Bronchial epithelial cell (primary cell): ENCODE measurements at places on chromosomes 2 and 18. TPM values are rescaled to one million over a fixed set of nuclear protein-coding genes. Genes with fewer than 3 reads are reported as not detected.

DNA sequence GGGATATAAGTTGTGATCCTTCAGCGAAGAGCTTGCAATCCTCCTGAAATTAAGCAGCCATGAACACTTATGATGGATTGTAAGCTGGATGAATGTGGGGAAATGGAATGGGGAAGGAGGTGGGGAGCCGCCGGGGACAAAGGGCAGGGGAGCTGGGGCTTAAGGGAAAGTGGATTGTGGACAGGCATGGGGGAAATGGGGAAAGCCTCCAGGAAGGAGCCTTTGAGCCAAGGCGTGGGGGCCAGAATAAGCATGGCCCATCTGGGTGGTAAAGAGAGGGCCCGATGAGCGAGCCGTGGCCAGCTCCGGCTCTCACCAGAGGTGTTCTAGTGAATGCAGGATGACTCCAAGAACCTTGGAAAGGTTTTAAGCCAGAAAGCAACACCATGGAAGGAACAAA is 124.0 kb downstream of the SMAD7 start:
- no peak for DNase-seq

GRCh38 chr2:82992968-82993367 is 1466.1 kb downstream of the SUCLG1 start:
- DNase-seq: no peak

GRCh38 chr2:237075749-237076599 is 9.7 kb upstream of the COPS8 start:
- no peak for DNase-seq

GRCh38 chr2:111116011-111116746 is 4.5 kb upstream of the BCL2L11 start:
- DNase-seq: no peak

DNA sequence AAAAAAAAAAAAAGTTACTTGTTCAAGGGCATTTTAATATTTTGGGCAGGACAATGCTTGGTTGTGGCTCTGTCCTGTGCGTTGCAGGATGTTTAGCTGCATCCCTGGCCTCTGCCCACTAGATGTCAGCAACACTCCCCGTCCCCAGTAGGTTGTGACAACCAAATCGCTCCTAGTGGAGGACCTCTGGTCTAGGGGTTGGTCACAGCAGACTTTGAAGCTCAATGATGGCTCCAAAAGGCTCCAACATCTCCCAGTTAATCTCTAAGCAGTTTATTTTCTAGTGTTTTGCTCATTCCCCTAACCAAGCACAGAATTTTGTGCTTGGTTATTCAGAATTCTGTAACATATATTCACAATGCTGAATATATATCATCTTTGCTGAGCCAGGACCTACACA is 67.0 kb downstream of the CHRNA1 start:
- DNase-seq: peak; percentile 53

DNA sequence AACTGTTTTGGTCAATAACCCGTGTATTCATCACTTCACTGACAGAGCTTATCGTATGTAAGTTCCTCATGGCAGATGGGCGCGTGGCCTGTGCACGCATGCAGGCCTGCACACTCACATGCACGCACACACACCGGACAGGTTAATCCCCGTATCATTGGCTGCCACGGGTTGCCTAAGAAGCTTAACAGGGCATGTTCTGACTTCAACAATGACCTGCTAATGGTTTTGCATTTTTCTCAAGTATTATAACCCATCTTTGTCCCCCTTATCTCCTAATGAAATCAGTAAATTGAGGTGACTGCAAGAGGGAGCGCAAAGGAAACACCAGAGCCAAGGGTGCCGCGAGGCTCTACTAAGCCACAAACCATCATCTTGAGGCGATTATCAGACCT is 399.0 kb upstream of the ID2 start:
- no peak for DNase-seq

DNA sequence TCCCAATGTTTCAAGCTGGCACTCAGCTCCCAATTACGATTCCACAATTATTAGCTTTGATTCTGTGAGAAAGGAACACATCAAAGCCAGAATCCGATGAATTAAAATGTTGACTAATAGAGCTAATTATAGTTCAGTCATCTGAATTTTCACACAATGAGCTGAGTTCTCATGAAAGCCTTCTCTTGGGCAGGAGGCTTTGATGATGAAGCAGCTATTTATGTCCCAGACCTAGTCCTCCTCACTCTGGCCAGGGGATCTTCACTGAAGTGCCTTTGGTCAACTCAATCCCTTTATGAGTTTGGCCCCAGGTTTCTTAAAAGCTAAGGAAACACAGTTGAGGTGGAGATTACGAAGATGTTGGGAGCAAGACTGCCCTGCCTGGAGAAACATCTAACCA is 74.7 kb upstream of the PPM1B start:
- DNase-seq: no peak

DNA sequence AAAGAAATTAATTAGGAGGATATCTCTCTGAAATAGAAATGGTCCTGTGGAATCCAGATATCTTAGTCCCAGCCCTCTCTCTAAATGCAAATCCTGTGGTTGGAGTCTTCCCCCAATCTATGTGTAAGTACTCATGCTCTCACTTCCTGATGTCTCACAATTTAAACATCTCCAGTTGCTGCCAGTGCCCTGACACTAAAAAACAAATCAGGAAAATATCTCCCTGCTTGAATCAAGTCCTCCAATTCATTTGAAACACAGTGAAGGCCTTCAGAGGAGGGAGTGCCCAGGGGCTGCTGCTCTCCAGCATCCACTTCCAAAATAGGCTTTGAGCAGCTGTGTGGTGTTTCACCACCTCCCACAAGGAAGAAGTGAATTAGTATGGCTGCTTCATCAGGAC is 413.8 kb downstream of the RAD51AP2 start:
- peak; percentile 80 for DNase-seq

GRCh38 chr18:68244786-68245185 is 470.1 kb downstream of the TMX3 start:
- DNase-seq: peak; percentile 30

DNA sequence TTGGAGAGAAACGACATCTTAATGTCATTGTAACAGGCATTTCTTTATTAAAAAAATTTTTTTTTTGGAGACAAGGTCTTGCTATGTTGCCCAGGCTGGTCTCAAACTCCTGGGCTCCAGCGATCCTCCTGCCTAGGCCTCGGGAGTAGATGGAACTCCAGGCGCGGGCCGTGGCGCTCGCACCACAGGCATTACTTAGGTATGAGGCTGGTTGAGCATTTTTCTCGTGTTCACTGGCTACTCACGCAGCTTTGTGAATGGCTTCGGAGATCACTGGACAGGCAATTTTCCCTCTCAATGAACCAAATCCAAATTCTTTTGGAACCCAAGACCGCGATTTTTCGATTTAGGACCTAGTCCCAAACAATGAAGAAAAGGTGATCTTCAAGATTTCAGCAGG is 795 bp upstream of the TCF7L1 start:
- DNase-seq: no peak

DNA sequence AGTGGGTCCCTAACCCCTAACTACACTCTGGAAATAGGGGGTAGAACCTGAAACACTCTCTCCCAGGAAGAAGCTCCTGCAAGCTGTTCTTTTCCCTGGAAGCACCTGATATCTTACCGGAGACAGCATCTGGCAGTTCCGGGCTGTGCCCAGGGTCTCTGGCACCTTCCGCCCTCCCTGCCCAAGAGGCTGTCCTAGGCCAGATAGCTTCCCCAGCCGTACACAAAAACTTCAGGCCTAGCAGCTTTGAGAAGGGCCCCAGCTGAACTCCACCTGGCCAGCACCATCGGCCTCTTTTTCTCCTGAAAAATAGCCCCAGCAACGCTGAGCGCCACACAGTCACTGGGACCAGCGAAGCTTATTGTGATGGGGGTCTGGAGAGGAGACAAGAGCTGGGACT is 9.7 kb downstream of the OSR1 start:
- no peak for DNase-seq

- peak; percentile 31 for DNase-seq
These were observed 374.6 kb upstream of the LYPD1 start for GRCh38 chr2:133044556-133044955.

GRCh38 chr2:42978175-42978886 is 185.9 kb upstream of the HAAO start:
- DNase-seq: no peak

GRCh38 chr2:96760986-96761832 is 507 bp downstream of the CNNM4 start:
- DNase-seq: no peak

- DNase-seq: peak; percentile 62
These were observed 396.8 kb downstream of the NCKAP5 start for GRCh38 chr2:133171393-133172004.

DNA sequence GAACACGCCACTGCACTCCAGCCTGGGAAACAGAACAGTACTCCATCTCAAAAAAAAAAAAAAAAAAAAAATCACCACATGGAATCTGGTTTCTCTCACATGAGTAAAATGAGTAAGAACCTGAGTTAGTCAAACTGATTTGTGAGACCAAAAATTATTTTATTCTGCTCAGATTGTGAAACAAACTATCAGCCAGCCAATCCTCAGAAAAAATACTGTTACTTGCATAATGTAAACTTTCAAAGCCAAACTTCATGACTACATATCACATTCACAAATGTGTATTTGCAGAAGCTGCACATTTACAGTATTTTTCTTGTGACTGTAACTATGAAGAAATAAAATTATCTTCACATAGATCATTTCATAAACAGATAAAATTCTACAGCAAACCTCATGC is 23.2 kb downstream of the SUMO1 start:
- DNase-seq: no peak

DNA sequence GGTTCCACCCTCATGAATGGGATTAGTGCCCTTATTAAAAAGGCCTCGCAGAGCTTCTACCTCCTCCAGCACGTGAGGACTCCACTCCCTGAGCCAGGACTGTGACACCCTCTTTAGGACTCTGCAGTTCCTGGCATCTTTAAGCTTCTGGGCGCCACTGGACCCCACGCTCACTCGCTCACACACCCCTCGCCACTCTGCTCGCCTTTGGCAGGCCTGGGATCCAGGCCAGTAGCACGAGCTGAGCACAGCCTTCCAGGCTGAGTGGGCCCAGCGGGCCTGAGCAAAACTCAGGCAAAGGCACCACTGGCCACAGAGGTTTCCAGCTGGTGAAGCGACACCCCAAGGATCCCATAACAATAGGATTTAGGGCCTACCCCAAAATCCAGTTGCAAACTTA is 107.9 kb upstream of the GPC1 start:
- DNase-seq: no peak

Gene FMNL2
- 15.1 and 24.7 TPM in 2 replicates for total RNA-seq

Gene ICA1L
- total RNA-seq: 1.6 and 2.3 TPM in 2 replicates

Gene SETBP1
- total RNA-seq: 1.3 and 1.8 TPM in 2 replicates

Gene GPAT2
- 0.26 and 0.79 TPM in 2 replicates for total RNA-seq

Gene PROKR1
- not detected in 2 replicates for total RNA-seq

Gene MC5R
- total RNA-seq: not detected in 2 replicates
